ENCODE measurements at places on chromosomes 3 and 15.

DNA sequence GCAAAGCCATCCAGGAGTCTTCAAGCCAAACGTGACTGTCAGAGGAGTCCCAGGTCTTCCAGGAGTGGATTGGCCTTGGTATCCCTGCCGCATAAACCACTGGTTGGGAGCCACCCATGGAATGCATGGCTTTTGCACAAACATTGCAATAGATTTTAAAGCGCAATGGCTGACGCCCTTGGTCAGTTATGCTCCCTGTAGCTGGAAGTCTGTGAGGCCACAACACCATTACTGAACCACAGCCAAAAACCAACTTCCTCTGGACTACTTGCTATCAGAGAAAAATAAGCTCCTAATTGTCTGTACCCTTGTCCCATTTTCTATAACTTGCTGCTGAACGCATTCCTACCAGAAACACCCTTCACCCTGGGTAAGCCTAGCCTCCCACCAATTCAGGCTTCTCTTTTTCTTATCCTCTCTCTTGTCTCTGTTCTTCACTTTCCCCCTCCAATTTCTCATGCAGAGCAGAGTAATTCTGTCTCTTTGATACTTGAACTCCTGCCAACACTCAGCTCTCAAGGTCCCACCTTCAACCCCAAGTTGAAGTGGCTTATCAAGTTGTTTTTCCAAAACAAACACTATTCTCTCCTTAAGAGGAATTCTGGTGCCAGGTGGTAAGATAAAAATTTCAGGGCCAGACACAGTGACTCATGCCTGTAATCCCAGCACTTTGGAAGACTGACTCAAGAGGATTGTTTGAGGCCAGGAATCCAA is 176.4 kb upstream of the UBE2E1 start:
- DNase-seq = peak; percentile 64

DNA sequence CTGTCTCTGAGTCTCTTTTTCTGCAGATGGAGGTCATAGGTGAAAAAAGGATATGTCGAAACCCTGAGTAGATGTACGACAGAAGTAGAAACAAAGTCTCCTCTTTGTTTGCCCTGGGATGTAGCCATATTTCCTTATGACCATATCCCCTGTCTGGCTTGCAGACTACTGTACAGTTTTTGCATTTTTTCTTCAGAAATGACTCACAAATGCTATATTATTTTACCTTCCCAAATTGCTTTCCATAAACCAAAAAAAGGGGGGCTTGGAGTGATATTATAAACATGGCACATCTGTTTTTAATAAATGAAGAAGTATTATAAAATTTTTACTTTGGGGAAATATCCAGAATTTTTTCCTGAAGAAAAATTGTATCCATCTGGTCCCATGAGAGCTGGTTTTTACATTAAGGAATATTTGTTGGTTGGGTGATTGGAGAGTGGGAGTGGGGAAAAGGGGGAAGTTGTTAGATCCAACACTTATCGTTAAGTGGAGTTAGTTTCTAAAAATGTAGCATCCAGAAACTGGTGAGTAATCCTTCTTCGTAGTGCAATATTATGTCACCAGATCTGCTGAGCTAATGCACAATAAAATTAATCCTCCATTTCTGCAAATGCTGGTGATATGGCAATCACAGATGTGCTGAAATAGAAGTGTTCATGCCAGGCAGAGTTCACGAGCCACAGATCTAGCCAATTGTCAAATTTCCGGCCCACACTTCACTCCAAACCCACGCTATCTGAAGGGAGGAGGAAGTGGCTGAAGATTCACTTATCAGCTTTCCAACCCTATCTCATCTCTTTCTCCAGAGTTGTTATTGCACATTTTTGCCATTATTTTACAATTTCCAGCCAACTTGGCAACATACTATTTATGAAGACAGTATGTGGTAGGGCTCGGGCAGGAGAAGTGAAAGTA is 313.6 kb upstream of the ATP11B start:
- peak; percentile 78 for DNase-seq

DNA sequence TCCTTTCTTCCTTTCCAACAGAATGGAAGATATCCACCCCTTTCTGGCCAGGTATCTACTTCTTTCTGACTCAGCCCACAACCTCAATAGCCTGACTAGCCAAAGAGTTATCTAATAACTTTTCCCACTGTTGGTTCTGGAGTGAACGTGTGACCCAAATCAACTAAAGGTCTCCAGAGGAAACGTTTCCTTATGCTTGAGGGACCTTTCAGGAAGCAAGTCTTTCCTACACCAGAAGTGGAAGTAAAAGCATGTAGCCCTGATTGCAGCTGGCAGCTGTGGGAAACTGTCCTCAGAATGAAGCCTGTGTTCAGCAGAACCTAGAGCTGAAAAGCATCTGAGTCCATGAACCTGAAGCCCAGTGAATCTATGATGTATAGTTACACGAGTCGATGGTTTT is 34.7 kb upstream of the PHLDB2 start:
- DNase-seq = no peak

GRCh38 chr3:62919784-62920465 is 44.7 kb upstream of the CADPS start:
- DNase-seq = no peak

DNA sequence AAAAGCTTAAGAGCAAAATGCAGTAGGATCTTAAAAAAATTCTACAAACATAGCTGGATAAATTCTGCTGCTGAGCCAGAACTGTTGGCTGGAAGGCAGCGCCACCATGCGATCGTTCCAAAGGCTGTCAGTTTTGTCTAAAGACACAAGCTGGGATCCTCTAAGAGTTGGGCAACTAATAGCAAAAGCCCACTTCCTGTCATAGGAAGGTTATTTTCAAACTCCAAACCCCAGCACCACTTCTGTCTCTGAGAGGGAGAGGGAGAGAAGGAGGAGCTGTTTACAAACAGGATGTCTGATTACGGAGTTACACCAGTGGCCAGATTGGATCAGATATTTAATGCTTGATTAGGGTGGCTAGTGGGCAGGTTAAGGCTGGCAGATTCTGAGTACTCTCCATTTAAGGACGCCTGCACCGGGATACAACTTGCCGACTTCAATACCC is 44.0 kb downstream of the EIF4E3 start:
- peak; percentile 75 for DNase-seq

DNA sequence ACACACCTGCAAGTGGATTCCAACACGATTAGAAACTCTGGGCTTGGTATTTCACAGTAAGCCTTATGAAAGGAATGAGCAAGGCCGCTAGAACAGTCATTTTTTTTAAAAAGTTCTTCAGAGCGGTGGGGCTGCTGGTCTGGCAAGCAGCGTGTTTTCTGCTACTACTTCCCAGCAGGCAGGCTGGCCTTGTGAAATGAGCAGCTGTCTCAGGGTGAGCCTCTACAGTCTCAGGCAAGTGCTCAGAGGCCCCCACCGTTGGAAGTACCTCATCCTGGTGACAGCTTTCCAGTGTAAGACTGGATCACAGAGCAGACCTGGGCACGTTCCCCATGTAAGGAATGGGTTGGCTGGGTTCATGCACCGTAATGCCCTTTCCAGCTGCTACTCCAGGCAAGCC is 119.2 kb downstream of the LRIG1 start:
- DNase-seq = no peak

DNA sequence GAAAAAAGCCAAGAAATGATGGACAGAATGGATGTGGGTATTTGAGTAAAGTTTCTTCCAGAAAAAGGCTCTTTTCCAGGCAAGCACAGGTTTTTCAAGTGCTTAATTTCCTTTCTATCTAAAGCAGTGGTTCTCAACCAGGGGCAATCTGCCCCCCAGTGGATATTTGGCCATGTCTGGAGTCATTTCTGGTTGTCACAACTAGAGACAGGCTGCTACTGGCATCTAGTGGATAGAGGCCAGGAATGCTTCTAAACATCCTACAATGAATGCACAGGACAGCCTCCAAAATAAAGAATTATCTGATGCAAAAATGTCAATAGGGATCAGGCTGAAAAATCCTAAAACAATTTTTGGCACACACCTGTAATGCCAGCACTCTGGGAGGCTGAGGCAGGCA is 23.9 kb downstream of the SEC22C start:
- no peak for DNase-seq

- peak; percentile 21 for DNase-seq
Observed at GRCh38 chr15:73127302-73127936, 75.2 kb downstream of the NEO1 start.

GRCh38 chr3:16031434-16031833 is 143.0 kb upstream of the GALNT15 start:
- DNase-seq = no peak

GRCh38 chr3:129226374-129226773 is 23.0 kb upstream of the COPG1 start:
- peak; percentile 81 for DNase-seq

GRCh38 chr3:105866656-105867653 is 1.9 kb downstream of the CBLB start:
- peak; percentile 56 for DNase-seq

GRCh38 chr3:122957707-122958689 is 69.6 kb downstream of the SEMA5B start:
- DNase-seq = peak; percentile 42

DNA sequence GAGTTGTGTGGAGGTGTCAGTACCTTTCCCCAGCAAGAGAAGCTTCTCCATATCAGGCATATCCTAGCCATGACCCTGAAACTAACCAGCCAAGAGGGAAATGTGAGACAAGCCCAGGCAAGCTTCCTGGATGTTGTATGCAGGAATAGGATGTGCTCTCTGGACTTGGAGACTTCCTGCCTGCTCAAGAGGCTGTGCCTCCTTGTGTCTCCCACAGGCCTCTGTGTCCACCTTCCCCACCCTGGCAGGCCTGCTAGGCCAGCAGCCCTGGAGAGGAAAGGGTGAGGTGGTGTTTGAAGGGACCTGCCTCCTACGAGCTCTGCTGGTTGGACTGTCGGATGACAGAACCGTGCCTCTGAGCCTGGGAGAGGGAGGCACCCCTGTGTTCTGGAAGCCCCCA is 2.1 kb upstream of the DYNLT2B start:
- DNase-seq = no peak

GRCh38 chr15:69225355-69226022 is 65.1 kb downstream of the GLCE start:
- peak; percentile 42 for DNase-seq

- DNase-seq = no peak
Observed at GRCh38 chr3:139639662-139640061, 38.1 kb downstream of the NMNAT3 start.

GRCh38 chr3:102332205-102332604 is 102.6 kb upstream of the ZPLD1 start:
- no peak for DNase-seq
